GM19239 (cell line): ENCODE measurements at places on chromosomes 3 and 15.

DNA sequence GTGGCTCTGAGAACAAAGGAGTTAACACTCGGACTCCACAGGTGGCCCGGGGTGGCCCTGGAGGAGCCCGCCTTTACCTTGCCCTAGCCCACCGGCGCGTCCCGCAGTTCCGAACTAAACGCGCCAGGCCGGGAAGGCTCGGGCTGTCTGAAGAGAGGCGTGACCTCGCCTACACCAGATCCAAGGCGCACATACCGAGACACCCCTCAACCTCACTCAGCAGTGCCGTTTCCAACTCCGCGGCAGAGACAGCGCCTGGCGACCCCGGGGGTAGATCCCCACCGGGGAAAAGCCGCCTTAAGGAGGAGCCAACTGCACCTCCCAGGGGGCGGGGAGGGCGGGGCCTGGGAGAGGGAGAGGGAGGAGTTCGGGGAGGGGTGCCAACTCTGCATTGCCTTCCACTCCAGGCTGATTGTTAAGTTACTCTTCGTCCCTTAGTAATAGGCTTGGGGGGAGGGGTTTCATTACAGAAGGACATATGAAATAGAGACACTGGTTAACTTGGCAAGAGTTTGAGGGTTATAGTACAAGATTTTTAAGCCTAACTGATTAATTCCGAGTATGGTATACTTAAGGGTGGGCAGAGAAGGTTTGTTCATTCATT is at the start of gene DLG1:
DLG1 (minus strand) TSS at position 272 of the 604 bp plus-strand sequence. CDS start 1,408 bp downstream, outside the sequence.
- peak; percentile 72 for DNase-seq

- peak; percentile 20 for DNase-seq
Observed at GRCh38 chr3:136305879-136306278, 55.7 kb downstream of the PCCB start.

GRCh38 chr3:67200618-67201017 is 202.5 kb downstream of the KBTBD8 start:
- DNase-seq = no peak

- no peak for DNase-seq
Observed at GRCh38 chr3:19931767-19932188, 2.2 kb downstream of the EFHB start.

DNA sequence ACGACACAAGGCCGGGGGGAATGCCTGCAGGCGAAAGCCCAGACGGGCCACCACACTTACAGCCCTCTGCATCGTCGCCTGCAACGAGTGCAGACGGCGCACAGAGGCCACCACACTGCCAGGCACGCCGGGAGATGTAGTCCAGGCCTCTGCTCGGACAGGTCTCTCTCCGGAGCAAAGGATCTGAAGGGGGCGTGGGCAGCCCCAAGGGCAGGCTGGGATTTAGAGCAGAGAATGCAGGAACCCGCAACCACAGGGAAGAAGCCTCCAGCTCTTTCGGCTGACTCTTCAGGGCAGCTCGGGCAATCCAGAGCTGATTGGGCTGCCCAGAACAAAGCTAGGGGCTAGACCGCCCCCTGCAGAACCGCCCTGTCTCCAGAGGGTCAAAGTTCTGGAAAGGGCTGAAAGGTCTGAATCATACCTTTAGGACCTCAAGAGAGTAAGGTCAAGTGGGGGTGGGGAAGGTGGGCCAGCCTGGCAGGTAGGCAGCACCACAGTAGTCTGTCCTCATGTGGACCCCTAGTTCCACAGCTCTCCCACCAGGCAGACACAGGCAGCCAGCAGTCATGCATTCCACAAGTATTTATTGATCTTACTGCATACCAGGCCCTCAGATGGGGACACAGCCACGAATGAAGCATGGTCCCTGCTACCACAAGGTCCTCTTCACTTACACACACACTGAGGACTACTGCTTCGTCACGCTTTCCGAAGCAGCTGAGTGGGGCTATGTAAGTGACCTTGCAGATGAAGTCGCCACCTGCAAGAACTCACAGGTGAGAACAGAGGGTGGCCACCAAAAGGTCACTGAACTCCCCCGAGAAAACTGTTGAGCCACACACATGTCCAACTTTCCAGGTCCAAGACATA is at the start of gene AMT:
AMT (minus strand) TSS at position 95 of the 870 bp plus-strand sequence; CDS start at position 72, 23 bp downstream.
- no peak for DNase-seq

GRCh38 chr15:80695911-80696661 is 976 bp downstream of the ABHD17C start:
- DNase-seq = peak; percentile 26

- DNase-seq = no peak
Observed at GRCh38 chr3:26312816-26313215, 309.8 kb upstream of the LRRC3B start.

- no peak for DNase-seq
Observed at GRCh38 chr3:55796533-55796932, 309.4 kb upstream of the WNT5A start.

DNA sequence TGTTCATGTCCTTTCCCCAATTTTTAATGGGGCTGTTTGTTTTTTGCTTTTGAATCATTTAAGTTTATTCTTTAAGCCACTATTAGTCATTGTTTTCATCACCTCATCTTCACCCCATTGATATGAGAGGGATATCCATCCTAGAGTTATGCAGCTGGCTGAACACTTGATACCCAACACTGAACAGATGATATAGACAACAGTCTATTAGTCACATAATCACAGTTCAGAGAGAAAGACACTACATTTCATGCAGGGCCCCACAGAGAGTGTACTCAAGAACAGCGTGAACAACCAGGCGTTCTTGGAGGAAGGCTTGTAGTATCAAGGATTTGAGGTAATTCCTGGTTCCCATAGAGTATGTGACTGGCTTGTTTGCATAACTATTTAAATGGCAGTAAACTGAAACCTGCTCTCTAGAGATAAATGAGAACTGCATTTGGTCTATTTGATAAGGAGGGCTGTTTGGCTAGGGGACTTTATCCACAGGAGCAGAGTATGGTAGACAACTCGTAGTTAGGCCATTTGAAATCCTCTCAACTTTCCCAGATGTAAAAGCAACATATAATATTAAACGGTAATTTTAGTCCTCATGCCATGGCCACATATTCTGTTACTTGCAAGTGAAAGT is 618.7 kb downstream of the SI start:
- DNase-seq = no peak
